Hippocampal formation (tissue), 2 donors: ENCODE measurements at places on chromosomes 6 and 20.

- DNase-seq = no peak
Observed at GRCh38 chr6:44185953-44186634, 27.5 kb downstream of the CAPN11 start.

- DNase-seq = no peak
Observed at GRCh38 chr6:137166247-137167098, 7.0 kb downstream of the IL22RA2 start.

GRCh38 chr6:141195251-141195832 lies 937.4 kb upstream of the GJE1 start:
- no peak for DNase-seq

DNA sequence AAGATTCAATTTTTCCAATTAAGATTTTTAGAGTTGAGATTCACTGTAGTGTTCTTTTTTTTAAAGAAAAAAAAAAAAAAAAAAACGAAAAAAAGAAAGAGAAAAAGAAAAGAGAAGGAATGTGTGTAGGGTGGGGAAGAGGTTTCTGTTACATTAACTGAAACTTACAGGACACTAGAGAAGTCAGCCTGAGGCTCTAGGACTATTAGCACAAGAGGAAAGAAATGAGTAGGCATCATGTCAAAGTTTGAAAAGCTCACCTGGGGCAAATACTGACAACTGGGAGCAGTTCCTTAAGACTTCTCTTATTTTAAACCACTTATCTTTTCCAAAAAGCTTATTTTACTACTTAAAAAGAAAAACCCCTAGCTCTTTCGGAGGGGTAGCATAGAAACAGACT lies 185.9 kb downstream of the DST start:
- no peak for DNase-seq

GRCh38 chr6:13872681-13873080 lies 52.1 kb upstream of the RNF182 start:
- no peak for DNase-seq

DNA sequence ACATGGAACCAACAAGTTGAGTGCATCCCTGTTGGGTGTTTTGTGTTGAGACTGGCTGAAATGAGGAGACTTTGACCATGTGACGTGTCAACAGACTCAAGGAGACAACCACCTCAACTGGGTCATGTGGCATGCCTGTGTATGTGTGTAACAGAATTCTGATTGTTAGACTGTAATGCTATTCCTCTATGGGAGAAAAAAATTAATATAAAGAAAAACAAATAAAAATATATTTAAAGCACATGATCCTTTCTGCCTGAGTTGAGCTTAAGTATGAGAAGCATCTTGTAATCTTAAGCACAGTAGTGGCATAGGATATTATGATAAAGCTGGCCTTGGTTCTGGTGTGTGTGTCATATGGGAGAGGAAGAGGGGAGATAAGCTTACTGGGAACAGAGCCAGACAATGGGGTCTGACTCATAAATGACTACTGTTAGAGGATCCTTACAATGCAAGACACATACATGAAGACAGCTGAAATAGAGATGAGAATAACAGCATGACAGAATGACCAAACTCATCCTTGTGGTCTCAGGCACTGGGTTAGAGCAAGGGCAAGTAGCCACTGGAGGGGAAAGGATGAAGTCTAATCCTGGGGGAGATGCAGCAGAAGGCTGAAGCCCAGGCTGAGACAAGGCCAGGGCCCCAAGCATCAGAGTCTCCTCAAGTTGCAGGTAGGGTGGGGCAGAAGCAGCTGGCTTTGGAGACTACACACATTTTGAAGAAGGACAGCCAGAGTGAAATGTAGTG lies 9.2 kb downstream of the TP53INP2 start:
- DNase-seq = no peak

- DNase-seq = no peak
Observed at GRCh38 chr6:157456524-157456829, 75.5 kb downstream of the ZDHHC14 start.

DNA sequence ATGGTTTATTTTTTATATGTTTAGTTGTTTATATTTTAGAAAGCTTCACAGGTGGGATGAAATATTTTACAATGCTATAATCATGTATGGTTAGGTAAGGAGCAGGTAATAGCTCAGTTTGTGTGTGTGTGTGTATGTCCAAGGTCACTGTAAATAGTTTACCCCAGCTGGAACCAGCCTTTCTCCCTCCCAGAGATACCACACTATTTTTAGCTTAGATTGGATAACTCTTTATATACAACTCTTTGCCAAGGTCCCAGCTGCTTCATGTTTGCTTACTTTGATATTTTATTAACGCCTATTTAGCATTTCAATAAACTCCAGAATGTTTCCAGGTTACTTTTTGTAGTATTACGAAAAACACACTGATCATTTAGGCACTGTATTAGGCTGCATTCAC lies 1.8 kb upstream of the PEX7 start:
- no peak for DNase-seq

GRCh38 chr6:99151634-99152346 lies 197.7 kb downstream of the FAXC start:
- no peak for DNase-seq

GRCh38 chr6:169229615-169230321 lies 23.9 kb downstream of the THBS2 start:
- DNase-seq = peak; percentile 25
